Activated T-helper 2 cell treated with anti-CD3 and anti-CD28 coated beads, Interferon-gamma antibody, Interleukin-2, Interleukin-4, amounts not matched to agents 10 μg/mL and 5 μg/mL and 100 μg/mL, durations not matched to agents 14 hours and 24 hours and 36 hours (primary cell): ENCODE measurements at places on chromosomes 6 and 20.

GRCh38 chr20:1631309-1632151 is 11.7 kb upstream of the SIRPB1 start:
- no peak for DNase-seq

GRCh38 chr6:10028222-10028621 is 386.7 kb downstream of the TFAP2A start:
- no peak for DNase-seq

- peak; percentile 4 for DNase-seq
Observed at GRCh38 chr6:169970306-169970988, 219.0 kb downstream of the ERMARD start.

DNA sequence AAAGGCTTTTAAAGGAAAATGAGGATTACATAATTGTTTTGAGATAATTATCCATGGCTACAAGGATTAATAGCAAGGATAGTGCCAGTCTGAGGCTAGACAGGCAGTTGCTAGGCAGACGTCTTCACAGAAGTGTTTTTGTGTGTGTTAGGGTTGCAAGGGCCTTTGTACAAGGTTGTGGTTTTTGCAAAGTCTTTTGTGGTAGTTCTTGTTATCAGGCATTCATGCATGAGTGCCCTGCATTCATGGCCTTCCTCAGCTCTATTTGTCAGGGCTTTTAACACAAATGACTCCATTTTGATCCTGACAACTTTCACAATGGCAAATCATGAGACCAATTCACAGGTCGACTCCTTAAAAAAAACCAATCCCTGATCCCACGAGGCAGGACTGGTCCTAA is 68.1 kb upstream of the TXNDC5 start:
- no peak for DNase-seq

DNA sequence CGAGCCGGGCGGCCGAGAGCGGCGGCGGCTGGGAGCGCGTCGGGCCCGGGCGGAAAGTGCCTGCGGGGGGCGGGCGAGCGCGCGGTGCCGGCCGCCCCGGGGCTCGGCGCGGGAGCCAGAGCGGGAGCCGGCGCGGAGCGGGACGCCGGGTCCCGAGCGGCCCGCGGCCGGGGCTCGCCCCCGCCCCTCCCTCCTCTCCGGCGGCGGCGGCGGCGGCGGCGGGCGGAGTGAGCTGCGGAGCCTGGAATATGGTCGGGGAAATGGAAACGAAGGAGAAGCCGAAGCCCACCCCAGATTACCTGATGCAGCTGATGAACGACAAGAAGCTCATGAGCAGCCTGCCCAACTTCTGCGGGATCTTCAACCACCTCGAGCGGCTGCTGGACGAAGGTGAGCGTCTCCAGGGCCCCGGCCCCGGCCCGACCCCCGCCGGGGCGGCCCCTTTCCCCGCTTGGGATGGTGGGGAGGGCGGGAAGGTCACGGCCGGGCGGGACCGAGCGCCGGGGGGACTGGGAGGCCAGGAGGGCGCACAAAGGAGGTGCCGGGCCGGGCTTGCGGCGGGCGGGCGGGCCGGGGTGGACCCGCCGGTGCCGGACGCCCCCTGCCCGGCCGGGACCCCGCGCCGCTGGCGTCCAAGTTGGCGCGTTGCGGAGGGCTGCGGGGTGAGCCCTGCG is 565 bp downstream of the QKI start:
- DNase-seq: peak; percentile 19

DNA sequence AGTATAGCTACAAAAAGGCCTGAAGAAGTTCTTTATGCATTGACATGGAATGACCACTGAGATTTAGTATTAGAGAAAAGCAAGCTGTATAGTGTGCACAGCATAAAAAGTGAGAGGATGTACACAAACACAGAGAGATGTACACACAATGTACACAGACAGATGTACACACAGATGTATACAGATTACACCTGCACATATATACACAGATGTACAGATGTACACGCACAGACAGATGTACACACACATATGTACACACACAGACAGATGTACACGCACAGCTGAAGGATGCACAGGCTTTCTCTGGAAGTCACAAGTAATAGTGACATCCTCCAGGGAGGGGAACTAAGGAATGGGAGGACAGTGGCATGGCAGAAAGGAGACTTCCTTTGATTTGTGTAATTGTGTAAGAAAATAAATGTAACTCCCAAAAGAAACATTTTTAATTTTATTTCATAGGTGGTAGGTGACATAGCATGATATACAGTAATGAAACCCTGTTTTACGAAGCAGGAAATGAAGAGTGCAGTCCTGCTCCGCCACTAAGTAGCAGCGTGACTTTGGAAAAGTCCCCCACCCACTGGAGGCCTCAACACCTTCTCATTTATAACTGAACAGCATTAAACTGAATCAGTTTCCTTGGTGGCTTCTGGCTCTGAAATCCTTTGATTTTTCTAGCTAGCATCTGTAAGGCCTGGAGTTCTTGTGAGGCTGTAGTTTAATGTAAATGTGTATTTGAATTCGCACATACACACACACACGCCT is 14.1 kb downstream of the NFATC2 start:
- no peak for DNase-seq

DNA sequence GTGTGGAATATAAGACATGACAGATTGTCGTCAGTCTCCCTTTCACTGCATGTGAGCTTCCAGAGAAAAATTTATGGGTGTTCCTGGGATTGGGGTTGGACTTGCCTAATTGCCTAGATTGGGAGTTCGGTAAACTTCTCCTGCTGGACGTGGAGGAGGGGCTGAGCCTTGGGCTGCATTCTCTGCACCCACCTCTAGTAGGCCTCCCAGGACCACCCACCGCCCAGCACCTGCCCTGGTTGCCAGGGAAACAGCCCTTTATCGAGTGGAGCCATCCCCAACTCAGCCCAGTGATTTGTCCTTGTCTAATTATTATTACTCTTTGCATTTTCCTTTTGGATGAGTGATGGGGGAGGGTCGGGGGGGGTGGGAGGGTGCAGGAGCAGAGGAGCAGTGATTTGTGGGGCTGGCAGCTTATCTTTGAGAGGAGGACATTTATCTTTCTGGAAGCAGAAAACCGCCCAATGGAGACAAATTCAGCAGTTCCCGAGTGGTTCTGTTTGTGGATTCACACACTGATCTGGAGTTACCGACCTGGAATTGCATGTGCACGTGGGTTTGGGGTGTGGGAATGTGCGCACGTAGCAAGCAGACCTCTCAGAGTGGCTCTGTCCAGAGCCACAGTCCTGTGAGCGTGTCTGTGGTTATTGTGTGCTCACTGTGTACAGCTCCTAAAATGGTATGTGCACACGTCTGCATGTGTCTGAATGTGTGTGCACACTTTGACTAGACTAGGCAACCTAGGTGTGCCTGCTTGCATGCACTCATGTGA is 104.5 kb downstream of the DHX35 start:
- no peak for DNase-seq

DNA sequence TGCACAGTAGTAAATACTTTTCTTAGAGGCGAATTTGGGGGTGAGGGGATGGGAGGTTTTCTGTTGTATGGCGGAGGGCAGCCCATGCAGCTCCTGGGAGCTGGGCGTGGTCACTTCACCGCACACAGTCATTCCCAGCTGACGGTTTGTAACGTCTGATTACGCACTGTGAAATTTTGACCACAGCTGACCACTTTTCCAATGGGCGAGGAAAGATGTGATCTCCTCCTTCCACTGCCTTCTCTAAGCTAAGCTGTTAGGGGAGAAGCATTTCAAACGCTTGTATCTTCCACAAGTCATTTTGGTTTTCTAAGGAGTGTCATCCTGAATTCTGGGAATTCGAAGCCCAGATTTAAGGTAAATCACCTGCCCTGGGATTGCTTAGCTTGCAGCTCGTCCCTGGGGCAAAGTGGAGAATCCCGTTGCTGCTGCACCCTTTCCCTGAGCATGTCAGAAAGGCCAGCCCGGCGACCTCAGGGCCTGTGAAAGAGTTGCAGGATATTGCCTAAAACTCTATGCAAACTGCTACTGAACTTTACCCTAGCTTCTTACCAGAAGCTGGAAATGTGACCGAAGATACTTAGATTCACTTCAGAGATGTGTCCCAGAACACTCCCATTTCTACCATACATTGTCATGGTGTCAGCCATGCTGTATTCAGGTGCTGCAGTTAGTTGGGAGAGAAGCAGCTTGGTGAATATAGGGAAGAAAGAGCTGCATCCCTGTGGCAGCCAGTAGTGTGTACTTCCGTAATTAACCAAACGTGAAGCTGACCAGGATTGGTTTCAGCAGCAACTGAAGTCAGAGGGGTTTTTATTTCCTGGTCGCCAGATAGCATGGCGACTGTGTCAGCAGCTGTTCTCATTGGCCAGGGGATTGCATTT is 58.9 kb downstream of the RREB1 start:
- DNase-seq: no peak

GRCh38 chr6:130671577-130671976 is 155.6 kb upstream of the SMLR1 start:
- DNase-seq: no peak

GRCh38 chr20:3755269-3755668 is 12.3 kb downstream of the ADISSP start:
- no peak for DNase-seq

DNA sequence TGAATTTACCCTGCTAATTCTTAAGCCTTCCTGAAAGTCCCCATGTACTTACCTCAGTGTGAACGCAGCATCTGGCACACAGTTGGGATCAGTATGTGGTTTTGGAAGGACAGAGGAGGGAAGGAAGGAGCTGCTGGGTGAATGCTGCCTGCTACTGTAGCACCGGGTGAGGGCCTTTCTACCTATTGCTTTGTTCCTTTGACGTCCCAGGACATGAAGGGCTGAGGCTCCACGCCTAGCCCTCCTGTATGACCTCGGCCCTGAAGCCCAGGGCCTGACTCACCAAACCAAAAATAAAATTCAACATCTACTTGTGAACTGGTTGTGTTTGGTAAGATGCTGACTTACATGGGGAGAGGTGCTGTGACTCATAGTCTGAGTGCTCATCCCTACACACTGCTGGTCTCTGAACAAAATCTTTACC is 51.1 kb downstream of the ARID1B start:
- no peak for DNase-seq

DNA sequence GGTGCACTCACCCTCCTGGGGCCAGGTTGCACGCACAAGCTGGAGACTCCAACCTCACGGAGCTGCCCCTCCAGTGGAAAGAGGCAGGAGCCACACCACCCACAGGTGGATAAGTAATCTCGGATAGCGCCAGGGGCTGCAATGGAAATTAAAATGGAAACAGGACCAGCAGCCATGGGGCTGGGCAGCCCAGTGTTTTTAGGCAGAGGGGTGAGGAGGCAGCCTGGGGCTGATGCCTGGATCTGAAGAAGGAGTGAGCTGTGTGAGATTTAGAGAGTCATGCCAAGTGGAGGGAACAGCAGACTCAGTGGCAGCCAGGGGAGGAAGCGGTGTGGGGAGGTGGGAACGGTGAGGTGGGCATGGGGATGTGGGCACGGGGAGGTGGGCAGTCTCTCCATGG is 275.6 kb downstream of the SMOC2 start:
- no peak for DNase-seq

DNA sequence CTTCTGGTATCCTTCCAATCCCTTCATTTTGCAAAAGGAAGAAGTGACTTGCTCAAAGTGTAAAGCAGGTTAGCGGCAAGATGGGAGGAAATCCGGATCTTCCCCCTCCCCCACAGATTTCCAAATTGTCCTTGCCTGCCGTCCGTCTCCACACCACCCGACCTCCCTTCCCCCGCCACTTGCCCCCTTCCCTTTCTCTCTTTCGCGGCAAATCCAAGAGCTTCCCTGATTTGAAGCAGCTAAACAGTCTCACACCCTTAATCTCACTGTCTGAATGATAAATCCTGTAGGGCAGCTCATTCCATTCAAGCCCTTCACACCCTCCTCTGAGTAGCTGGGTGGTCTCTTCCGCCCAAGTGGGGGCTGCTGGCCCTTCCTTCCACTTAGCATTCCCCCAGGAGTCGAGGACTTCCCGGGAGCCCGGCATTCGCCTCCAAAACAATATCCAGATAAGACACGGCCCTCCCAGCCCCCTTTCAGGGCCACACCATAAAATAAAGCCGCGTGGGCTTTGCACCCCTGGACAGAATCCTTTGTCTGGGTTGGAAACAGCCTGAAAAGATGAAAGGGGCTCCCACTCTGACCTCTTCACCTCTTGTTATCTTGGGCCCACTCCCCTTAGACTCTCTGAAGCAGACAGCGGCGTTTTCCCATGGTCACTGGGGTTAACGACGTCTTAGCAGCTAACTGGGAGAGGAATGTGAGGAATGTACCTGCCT is 44.0 kb upstream of the PIM1 start:
- no peak for DNase-seq

GRCh38 chr20:13231031-13231752 is 10.1 kb downstream of the ISM1 start:
- DNase-seq: peak; percentile 68

DNA sequence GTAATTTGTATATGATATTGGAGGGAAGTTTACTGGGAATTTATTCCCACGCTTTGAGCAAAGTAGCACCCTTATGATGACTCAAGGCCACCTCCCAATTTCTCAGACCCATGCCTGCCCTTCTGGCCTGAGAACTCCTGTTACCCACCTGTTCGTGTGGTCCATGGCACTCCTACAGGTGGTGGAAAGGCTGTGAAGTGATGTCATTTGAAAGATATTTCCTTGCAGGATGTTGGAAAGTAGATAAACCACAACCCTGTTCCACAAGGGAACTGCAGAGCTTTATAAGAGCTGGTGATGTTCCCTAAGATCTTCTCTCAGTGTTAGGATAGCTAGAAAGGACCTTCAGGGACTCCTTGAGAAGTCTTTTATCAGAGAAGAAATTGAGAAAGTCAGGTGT is 70.5 kb downstream of the ADGRG6 start:
- DNase-seq: no peak

GRCh38 chr6:168371618-168371980 is 52.0 kb upstream of the DACT2 start:
- DNase-seq: no peak

GRCh38 chr20:62814709-62815065 is 2.2 kb upstream of the COL9A3 start:
- no peak for DNase-seq

DNA sequence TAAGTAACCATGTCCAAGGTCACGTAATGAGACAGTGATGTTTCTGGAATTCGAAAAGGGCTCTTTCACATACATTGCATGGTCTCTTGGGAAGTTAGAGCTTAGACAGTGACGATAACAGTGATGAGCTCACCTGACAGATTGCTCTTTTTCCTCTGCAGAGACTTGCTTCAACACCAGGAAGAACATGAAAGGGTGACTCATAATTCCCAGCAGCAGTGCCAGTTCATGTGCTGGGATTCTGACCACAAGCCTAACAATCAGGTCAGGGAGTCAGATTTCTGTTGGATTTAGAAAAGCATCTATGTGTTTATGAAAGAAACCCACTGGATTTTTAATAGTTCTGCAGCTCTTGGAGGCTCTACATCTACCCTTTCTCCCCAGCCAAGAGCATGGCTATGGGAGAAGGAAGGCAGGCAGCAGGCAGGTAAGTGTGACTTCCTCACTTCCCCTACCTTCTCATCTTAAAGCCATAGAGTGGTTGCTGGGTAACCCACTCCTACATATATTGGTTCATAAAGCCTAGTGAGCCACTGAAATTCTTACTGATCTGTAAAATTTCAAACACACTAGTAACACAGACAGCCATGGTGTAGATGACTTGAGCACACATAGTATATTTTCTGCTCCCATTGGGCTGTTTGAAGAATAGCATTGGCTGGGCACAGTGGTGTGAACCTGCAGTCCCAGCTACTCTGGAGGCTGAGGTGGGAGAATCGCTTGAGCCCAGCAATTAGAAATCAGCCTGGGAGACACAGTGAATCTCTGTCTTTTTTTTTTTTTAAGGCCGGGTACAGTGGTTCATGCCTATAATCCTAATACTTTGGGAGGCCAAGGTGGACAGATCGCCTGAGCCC is 44.4 kb upstream of the LOC128125822 start:
- no peak for DNase-seq
